ENCODE measurements at places on chromosomes 2 and 18.

- no peak for DNase-seq
These were observed 44.6 kb downstream of the TOGARAM2 start for GRCh38 chr2:29025711-29026110.

DNA sequence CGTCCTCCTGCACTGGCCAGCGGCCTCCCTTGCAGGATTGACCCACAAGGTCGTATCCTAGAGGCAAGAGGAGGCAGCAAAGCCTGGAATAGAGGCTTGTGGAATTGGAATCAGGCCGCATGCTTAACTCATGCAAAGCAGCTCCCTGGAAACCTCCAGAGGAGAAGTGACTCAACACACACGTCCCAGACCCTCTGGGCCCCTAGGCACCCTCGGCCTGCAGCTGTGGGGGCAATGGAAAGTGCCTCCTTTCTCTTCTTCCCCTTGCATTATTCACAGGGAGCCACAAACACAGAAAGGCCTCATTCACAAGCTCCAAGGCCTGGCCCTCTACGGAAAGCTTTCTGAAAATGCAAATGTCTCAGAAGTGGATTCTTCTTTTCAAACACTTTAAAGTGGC is 19.6 kb downstream of the SPATA3 start:
- no peak for DNase-seq

DNA sequence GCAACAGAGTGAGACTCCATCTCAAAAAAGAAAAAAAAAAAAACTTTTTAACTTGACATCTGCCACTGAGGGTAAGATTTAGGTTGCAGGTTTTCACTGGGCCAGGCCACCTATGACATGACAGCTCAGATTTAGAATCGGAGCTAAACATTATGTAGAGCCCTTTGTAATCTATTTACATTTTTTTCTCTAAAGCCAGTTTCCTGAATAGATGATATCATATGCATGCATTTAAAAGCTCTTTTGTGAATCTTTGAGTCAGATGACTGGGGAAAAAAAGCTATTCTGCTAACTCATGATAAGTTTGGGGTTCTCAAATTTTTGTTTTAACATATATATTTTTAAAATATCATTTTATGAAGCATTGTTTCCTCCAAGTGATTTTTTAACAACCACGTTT is 21.3 kb downstream of the PRKAG3 start:
- no peak for DNase-seq

DNA sequence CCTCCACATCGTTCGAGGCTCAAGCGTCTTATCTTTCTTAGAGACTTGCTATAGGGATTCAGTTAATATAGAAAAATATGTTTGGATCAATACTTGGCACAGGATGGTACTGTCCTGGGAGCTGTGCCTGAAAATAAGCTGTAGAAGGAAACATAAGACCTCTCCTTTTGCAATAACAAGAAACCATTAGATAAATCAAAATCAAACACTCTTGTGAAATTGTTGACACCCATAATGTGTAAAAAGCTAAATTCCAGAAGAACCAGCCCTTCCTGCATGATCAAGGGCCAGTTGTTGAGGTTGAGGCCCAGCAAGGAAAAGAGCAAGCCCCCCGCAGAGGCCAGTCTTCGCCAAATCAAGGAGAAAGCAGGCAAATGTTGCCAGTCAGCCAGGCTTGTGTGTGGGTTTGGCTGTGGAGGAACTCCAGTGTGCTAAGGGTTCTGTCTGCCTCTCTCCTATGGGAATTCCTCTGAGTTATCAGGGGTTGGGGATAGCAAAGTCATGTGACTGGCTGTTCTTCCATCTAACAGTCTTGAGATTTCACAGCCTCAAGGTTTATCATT is 185.7 kb downstream of the ACKR3 start:
- no peak for DNase-seq

DNA sequence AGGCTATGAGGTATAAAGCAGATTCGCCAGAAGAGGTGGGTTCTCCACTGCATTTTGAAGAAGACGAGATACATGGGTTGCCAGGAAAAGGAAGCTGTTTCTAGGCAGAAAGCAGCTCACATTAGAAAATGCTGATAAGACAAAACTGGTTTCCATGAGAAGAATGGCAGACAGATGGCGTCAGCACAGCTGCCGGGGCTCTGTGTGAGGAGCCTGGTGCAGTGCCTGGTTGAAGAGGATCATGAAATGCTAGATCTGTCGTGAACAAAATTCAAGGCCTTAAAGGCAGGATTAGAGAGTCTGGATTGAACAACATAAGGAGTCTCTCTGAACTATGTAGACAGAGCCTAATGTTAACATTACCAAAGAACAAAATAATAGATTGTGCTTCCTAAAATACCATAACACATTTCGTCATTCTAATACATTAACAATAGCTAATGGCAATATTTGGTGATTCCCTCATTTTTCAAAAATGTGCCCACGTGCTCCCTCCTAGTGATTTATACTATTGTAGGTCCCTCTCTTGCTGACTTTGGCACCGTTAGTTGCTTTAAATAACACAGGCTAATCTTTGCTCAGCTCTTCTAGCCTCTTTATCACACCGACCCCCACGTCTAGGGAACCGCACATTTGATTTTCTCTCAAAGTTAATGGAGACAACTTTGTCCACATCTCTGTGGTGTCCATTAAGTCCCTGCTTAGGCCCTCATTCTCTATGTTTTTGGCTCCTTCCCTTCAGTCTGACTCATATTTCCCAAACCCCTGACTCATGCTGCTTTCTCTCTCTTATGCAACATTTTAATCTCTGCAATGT is 38.2 kb downstream of the EFEMP1 start:
- no peak for DNase-seq

GRCh38 chr2:97994476-97994875 is 1.3 kb downstream of the TMEM131 start:
- no peak for DNase-seq

All from posterior vena cava (tissue), 2 donors.